KG1 (cell line): ENCODE measurements at places on chromosomes 12 and 14.

- DNase-seq, result no peak
Measured at GRCh38 chr12:15851919-15852318, 30.3 kb upstream of the STRAP start.

DNA sequence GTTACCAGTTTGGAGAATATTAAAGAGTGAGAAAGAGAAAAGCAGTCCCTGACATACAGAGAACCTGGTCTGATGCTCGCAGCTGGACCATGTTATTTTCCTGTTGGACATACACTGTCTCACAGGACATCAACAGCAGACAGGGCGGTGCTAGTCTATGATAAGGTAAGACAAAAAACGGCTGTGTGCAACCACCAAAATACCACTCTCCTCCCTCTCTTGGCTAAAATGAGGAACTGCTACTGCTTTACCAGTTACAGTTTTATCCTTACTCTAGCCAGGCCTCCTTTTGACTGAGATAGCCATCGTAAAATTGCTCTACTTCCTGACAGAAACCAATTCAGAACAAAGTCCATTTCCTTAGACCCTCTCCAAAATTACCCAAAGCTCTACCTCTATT lies 47.0 kb upstream of the ERGIC2 start:
- DNase-seq, result no peak

DNA sequence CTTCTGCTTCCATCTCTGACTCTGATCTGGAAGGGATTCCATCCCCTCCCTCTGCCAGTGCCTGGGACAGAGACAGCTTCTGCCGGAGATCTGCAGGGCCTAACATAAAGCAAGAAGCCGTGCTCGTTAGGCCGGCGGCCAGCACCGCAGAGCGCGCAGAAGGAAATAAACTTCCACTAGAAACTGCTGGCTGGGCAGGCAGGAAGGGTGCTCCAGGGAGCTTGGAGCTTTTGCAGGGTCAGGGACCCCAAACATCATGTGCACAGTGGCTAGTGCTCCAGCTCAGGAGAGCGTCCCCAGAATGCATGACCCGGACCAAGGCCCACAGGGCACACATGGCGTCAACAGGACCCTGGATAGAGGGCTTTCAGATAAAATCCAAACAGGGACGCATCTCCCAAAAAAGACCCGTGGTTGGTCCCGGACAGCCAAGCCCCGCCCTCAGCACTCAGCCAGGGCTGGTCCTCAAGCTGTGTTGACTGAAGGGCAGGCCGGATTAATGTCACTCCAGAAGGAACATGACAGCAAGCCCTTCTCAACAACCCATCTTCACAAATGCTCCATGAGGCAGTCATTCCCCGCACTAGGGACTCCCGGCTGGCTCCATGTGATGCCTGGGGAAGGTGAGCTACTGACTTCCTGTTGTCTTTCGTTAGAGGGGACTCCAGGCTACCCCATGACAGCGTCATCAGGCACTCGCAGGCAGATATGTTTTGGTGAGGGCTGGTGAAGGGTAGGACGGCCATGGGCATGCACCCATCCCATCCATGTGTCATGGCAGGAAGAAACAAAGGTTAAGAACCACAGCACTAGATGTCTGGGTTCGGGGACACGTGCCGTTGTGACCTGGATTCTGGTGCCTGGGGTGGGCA lies 121.5 kb downstream of the CALM1 start:
- no peak for DNase-seq

DNA sequence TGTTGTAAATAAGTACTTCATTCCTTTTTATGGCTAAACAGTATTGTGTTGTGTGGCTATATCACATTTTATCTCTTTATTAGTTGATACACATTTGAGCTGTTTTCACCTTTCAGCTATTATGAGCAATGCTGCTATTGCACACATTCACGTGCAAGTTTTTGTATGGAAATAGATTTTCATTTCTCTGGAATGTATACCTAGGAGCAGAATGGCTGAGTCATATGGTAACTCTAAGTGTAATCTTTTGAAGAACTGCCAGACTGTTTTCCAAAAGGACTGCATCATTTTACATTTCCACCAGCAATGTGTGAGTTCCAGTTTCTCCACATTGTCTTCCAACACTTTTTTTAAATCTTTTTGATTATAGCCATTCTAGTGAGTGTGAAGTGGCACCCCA lies 134.0 kb downstream of the SRGAP1 start:
- no peak for DNase-seq

- DNase-seq, result no peak
Measured at GRCh38 chr14:43687921-43688320, 819.2 kb downstream of the FSCB start.

- no peak for DNase-seq
Measured at GRCh38 chr12:102350070-102350469, 130.3 kb downstream of the IGF1 start.

DNA sequence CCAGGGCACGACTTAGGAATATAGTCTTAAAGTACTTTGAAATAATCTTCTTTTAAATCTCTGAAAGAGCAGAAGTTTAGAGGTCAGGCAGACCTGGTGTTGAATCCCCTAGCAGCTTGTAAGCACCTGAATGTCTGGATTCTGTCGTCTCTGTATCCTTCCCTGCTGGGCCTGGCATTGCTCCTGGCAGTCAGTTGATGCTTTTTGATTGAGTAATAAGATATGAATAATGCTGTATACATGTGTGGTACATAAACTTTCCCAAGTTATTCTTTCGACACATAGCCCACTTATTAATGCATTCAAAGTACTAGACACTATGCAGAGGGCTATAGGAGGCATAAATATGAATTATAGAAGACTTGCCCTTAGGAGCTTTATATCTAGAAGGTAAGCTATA lies 31.4 kb downstream of the EVL start:
- DNase-seq, result no peak

GRCh38 chr12:22481547-22482104 lies 62.7 kb downstream of the C2CD5 start:
- no peak for DNase-seq

- no peak for DNase-seq
Measured at GRCh38 chr12:78559886-78560285, 304.7 kb upstream of the SYT1 start.

DNA sequence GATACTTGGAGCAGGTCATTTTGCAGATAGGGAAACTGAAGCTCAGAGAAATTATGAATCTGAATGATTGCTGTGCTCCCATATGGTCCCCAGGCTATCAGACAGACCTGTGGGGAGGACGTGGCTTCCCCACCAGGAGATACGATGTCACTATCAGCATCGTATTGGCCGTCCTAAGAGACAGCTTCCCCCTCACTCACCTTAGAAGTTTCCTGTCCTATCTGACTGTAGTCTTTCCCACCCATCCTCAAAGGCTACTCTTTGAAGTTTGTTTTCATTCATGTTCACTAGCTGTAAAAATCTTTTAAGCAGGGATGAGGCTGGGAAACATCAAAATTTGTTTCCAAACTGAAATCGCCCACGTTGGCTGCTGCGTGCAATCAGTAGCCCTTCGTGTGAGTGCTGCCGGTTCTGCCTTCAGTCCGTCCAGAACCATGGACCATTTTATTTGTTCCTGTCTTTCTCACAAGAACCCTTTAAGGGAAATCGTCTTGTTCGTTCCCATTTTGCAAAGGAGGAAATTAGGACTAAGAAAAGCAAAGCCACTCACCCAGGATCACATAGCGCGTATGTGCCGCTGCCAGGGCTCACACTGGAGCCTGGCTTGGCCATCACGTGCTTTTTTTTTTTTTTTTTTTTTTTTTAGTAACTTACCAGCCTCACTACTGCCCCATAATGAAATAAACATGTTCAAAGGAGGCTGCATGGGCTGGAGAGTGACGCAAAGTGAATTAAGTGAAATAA lies 1.0 kb upstream of the KDM2B start:
- peak; percentile 35 for DNase-seq

- no peak for DNase-seq
Measured at GRCh38 chr12:3421191-3421978, 69.6 kb upstream of the PRMT8 start.

- DNase-seq, result no peak
Measured at GRCh38 chr12:28884904-28885679, 264.0 kb upstream of the FAR2 start.

DNA sequence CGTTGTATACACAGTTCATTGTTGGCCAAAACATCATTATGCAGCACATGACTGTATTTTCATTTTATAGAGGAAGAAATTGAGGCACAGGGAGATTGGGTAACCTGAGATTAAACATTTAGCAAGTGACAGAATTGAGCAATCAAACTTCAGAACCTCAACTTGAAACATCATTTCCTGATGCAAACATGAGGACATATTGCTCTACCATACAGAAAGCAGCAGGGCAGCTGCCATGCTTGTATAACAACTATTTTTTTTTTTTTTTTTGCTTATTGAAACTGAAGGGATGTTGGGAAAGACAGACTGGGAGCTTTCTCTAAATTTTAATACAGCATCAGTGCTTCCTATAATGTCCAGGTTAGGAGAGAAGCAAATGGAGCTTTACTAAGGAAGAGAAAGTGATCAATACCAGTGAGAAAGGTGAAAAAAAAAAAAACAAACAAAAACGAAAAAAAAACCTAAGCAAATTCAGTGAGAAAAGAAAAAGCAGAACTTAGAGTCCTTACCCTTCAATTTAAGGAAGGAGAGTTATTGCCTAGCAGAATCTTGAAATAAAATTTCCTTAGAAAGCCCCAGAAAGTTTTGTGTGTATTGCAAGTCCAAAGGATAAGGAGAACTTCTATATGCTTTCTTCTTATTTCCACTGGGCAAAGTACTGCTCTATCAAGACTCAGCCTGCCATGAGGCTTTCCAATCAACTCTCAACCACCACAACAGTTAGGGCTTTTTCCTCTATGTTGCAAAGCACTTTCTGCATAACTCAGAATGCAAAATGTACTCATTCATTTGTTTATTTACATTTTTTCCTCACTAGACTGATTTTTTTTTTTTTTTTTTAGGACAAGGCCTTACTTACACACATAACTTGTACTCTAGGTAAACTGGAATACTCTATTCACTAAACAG lies 21.6 kb downstream of the BTG1 start:
- DNase-seq, result peak; percentile 35

GRCh38 chr12:124188561-124189405 lies 106.1 kb upstream of the RFLNA start:
- no peak for DNase-seq

DNA sequence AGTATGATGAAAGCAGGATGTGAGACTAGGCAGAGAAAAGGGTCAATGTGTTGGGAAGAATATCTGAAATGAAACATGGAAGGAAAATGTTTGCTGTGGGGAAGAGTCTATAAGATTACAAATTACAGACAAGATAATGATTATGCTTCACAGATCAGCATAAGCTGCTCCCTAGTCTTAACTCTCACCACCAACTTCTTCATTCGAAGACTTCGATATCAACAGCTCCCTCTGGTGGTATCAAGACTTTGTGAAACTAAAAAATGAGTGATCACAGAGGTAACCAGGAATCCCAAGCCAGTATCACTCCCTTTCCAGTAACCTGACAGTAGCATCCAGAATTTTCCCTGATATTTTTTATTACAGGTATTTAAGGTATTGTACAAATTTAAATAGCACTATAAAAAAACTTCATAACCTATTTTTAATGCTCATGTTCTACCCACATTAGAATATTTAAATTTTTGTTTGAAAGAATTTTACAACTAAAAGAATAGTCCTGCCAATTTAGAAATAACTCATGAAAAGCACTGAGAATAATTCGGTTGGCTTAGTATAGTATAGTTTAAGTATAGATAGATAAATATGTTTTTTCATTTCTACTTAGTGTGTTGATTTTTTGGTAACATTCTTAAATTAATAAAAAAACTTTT lies 84.4 kb downstream of the C2CD5 start:
- peak; percentile 1 for DNase-seq

- DNase-seq, result no peak
Measured at GRCh38 chr12:122197612-122197966, 5.9 kb upstream of the B3GNT4 start.

DNA sequence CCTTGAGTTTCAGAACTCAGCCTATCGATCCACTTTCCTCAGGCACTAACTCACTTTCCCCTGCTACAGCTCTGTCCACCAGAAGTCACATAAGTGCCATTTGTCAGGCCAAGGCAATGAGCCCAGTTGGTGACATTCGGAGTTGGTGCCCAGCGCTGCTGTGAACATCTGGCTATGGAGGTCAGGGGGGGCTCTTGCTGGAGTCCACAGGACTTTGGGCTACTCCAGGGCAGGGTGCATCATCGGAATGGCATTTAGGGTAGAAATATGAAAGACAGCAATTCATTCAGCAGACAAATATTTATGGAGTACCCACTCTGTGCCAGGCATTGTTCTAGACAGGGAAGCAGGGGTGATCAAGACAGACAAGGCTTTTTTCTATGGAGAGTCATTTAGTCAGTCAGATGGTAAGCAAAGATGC lies 1.5 kb upstream of the PPP1CC start:
- DNase-seq, result no peak

GRCh38 chr12:108966378-108967151 lies 54.3 kb downstream of the SVOP start:
- no peak for DNase-seq

GRCh38 chr14:96267916-96268315 lies 11.9 kb downstream of the BDKRB1 start:
- no peak for DNase-seq
